ENCODE measurements at places on chromosomes 4 and X.
A peak's percentile ranks its signal among the peaks of the same experiment; 100 is the strongest.

GRCh38 chr4:79514621-79515329 is 106.7 kb upstream of the GK2 start:
- no peak for DNase-seq

GRCh38 chrX:151974336-151975227 is at the start of gene GABRE:
Gene GABRE (minus strand): TSS chrX:151974676. CDS start chrX:151974625, 51 bp downstream.
- peak; percentile 11 for DNase-seq

DNA sequence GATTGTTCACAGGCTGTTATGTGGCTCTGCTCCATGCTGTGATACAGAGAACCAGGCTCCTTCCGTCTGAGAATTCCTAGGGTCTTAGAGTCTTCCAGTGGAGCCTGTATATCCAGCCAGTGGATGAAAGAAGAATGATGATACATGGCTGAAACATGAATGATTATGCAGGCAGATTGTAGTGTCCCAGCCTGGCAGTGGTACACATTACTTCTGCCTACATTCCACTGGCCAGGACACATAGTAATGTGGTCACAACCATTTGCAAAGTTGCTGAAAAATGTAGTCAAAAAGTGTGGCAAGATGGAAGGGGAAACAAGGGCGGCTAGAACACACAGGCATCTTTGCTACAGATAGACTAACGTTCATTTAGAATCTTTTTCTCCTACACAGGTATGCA is 4.5 kb upstream of the GBA3 start:
- no peak for DNase-seq

DNA sequence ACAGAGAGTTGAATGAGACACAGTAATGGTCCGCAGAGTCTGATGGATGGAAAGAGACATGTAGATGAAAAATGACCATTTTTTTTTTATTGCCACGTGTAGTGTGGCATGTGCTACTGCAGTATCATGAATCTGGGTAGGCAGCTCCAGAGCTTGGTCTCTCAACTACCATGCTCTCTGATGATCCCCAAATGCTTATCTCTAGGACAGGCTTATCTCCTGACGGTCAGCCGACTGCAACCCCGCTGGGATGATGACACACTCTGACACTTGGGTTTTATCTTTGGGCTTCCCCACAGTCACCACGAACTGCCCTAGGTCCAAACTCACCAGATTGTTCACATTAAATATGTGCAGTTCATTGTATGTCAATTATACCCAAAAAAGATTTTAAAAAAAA is 239.7 kb downstream of the QDPR start:
- no peak for DNase-seq

GRCh38 chrX:110491846-110492620 is 133.4 kb downstream of the RTL9 start:
- no peak for DNase-seq

DNA sequence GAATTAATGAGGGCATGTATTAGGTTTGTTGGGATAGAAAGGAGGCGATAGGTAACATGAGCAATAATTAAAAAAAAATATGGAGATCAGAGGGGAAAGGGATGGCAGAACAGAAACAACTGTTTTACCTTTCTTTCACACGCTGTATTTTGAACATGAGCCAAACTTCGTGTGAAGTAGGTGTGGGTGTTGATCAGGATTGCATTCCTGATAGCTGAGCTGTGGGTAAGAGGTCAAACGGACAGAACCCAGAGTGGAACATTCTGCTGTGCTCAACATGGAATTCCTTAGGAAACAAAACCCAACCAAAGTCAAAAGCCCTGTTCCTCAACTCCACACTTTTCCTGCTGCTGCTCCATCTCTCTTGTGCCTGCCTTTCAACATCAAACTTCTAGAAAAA is 162.5 kb upstream of the CASK start:
- no peak for DNase-seq

GRCh38 chr4:54440394-54441136 is 211.5 kb downstream of the PDGFRA start:
- DNase-seq, result no peak

GRCh38 chr4:90816754-90817153 is 689.6 kb downstream of the CCSER1 start:
- no peak for DNase-seq

- DNase-seq, result no peak
These were observed 100.6 kb downstream of the AKAP4 start for GRCh38 chrX:50100188-50100587.

GRCh38 chrX:8848441-8848840 is 47.3 kb upstream of the FAM9A start:
- DNase-seq, result no peak

- no peak for DNase-seq
These were observed 140.3 kb downstream of the NAA11 start for GRCh38 chr4:79185526-79186045.

- peak; percentile 58 for DNase-seq
These were observed 42.2 kb downstream of the SH2D1A start for GRCh38 chrX:124388562-124388961.

GRCh38 chr4:151202851-151203455 is 74.0 kb upstream of the PRSS48 start:
- DNase-seq, result no peak

DNA sequence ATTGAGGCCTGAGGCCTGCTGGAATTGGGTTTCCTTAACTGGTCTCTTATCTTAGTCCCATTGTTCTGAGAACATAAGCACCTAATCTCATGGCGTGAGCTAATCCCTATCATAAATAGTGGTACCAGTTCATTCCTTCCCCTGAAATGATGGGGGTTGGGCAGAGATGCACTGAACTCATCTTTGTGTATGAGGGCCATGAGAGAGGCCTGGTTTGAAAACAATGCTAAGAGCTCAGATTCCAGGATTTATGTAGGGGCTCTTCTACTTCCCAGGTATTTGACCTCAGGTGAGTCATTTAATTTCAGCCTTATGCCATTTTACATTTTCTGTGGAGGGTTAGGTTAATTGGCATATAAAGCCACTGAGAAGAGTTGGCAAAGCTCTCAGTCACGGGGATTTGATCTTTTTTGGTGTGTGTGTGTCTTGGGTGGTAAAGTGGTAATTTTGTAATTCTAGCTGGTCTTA is 4.4 kb downstream of the RBM3 start:
- no peak for DNase-seq

DNA sequence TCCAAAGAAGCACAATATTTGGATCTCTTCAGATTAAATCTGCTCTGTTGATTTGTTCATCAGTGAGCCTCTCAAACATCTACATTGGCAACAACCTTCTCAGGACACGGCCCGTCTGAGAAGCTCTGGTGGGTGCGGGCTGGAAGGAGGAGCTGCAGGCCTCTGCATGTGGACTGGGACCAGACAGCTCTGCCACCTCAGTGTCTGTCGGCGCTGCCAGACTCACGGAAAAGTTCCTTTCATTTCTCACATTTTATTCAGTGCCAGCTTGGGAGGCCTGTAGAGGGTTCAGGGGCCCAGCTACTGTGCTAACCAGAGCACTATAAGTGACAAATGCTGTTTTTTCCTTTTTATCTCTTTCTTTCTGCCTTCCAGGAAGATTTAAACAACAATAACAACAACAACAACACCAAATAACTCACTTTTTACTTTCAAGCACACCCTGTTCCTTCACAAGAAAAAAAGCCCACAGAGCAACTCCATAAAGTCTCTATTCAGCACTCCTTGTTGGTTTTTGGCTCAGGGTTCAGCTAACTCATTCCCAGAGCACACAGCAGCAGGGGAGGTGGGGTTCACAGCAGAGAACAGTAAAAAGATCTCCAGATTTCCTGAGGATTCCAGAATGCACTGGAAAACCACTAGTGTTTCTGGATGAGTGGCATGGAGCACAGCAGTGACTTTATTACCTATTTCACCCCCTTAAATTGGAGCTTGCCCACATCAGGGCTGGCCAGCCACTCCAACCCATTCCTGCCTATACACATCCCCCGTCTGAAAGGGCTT is 23.2 kb upstream of the HOPX start:
- DNase-seq, result no peak

DNA sequence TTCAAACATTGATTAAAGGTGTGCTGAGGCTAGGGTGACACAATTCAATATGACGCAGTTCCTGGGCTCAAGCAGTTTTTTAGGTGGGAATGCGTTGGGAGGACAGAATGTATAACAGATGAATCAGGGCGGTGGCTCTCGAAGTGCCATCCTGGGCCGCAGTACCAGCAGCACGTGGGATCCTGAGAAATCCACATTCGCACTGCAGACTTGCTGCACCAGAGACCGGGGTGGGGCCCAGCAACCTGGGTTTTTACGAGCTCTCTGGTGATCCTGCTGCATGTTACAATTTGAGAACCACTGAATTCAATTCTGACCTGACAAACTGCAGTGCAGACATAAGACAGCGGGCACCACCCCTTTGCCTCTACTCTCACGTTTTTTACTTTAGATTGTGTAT is 30.4 kb downstream of the FAM149A start:
- no peak for DNase-seq

GRCh38 chr4:683247-683897 is 5.6 kb downstream of the SLC49A3 start:
- no peak for DNase-seq

DNA sequence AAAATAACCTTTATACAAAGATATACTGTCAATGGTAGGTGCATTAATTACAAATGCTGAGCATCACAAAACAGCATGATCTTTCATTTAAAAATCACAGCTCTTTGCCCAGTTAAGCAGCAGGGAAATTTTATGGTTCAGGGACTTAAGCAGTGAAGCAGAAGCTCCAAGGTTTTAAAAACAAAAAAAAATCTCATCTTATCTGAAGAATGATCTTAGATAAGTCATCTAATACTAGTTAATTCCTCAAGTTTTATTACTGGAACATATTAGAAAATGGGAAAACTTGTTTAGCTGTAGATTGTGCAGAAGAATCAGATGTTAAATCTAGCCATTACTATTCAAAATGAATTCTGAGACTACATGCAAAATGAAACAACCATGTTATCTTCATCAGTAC is 289.9 kb downstream of the GASK1B start:
- DNase-seq, result no peak

GRCh38 chrX:135087867-135088266 is 32.5 kb downstream of the ETDB start:
- DNase-seq, result no peak

DNA sequence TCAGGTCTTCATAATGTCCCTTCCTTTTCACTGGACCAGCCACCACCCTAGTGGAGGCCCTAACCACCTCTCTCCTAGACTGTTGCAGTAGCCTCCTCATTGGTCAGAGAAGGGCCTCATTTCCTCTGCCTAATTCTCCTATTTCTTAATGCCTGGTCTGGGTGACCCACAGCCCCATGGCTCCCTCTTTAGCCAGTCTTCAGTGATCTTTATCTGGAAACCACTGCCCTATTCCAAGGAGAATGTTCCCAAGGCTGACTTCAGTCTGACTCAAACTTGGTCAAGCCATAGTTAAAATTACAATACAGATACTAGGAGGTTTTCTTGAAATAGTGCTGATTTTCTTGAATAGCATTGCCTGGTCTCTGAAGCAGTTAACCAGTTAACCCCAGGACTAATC is 53.6 kb upstream of the PRPS1 start:
- no peak for DNase-seq

GRCh38 chr4:83582289-83582785 is 46.4 kb downstream of the GPAT3 start:
- no peak for DNase-seq

DNA sequence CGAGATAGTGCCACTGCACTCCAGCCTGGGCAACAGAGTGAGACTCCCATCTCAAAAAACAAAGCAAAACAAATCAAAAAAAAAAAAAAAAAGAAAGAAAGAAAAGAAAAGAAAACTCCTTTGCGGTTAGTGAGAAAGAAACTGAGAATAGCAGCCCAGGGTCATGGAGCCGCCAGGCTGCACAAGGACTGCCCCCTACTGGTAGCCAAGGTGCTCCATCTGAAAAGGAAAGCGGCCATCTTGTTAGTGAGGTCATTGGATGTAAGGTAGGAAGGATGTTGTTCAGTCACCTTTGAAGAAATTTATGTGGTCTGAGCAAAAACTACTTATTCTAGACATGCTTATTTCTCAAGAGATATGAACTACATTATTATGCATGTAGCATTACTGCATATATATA is 660.6 kb upstream of the TENM3 start:
- DNase-seq, result no peak

DNA sequence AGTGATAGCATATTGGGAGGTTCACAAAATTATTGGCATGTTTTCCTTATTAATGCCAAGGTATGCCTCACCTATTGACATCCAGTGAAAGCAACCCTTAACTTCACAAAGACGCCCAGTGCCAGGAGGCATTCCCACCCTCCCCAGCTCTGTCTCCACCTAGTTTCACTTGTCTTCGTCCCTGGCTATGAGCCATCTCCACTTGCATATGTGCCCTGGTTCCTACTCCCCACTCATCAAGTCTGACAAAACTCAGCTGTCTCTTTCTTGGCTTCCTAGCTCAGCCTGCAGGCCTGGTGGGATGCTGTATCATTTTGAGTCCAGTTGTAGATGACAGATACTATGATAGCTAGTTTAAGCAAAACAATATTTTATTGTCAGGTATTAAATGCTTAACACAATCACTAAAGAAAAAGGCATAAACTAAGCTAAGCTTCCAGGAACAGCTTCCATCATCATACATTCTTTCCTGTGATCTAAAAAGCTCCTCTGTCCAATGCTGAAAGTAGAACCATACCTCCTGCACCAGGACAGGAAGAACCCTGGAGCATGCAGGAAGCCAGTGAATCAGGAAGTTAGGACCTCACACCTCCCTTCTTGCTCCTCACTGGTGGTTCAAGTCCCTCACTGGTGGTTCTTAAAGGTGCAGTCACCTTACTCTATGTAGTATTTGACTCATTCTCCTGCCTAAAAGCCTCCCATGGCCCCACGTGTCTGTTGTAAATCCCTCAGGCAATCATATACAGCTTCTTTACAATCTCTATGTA is 410.3 kb upstream of the RASGEF1B start:
- no peak for DNase-seq
